ENCODE measurements at places on chromosomes 3 and 15.
A peak's percentile ranks its signal among the peaks of the same experiment; 100 is the strongest.

GRCh38 chr3:155153242-155154186 is 73.4 kb downstream of the MME start:
- H3K36me3 ChIP-seq, result no peaks in the 10 kb centered on the region
- H3K27me3 ChIP-seq, result no peaks in the 10 kb centered on the region
- no peaks in the 10 kb centered on the region for H3K4me1 ChIP-seq
- H3K4me3 ChIP-seq, result no peak overlapping the region
- DNase-seq, result no peak

DNA sequence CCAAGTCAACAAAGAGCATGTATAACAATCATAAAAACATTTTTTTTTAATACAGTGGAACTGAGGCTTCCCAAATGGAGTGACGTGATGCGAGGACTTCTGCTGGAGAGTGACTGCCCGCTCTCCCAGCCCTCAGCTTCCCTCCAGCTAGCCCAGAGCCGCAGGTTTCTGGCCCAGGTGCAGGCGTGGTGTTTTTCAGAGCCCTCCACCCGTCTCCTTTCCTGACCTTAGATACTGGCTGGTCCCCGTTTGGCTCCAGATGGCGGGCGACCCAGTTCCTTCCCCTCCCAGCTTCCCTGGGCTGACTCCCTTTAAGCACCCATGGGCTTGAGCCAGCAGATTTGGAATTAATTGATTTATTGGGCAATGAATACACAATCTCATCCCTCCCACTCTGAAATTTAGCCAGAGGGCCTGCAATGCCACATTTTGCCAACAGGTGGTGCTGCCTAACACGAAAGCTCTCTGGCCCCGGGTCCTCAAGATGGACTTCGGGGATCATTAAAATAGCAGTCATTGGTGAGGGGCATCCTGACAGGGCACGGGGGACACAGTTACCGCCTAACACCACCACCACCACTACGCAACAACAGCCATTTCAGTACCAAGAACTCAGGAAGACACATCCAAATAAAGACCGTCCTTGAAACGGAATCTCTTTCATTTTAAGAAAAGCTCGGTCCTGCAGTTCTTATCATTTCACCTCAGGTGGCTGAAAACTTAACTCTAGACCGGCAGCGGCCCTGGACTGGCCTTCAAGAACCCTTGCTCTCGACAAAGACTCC is 47.5 kb upstream of the MUC4 start:
- peak; percentile 54 for DNase-seq
- H3K4me1 ChIP-seq, result no peaks in the 10 kb centered on the region
- no peaks in the 10 kb centered on the region for H3K36me3 ChIP-seq
- H3K27ac ChIP-seq, result no peak overlapping the region

GRCh38 chr3:129040039-129040336 is 20.6 kb upstream of the GP9 start:
- H3K27ac ChIP-seq, result no peak overlapping the region
- H3K36me3 ChIP-seq, result no peaks in the 10 kb centered on the region
- H3K27me3 ChIP-seq, result no peaks in the 10 kb centered on the region
- H3K4me3 ChIP-seq, result no peak overlapping the region

DNA sequence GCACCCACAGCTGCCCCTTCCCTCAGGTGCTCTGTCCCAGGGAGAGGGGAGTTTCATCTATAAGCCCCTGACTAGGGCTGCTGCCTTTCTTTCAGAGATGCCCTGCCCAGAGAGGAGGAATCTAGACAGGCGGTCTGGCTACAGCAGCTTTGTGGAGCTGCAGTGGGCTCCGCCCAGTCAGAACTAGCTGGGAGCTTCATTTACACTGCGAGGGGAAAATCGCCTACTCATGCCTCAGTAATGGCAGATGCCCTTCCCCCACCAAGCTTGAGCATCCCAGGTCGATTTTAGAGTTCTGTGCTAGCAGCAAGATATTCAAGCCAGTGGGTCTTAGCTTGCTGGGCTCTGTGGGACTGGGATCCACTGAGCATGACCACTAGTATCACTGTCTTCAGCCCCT is 181.2 kb upstream of the RARB start:
- no peaks in the 10 kb centered on the region for H3K36me3 ChIP-seq
- H3K27ac ChIP-seq, result no peak overlapping the region
- no peaks in the 10 kb centered on the region for H3K4me1 ChIP-seq
- no peak for DNase-seq
- H3K4me3 ChIP-seq, result no peak overlapping the region

DNA sequence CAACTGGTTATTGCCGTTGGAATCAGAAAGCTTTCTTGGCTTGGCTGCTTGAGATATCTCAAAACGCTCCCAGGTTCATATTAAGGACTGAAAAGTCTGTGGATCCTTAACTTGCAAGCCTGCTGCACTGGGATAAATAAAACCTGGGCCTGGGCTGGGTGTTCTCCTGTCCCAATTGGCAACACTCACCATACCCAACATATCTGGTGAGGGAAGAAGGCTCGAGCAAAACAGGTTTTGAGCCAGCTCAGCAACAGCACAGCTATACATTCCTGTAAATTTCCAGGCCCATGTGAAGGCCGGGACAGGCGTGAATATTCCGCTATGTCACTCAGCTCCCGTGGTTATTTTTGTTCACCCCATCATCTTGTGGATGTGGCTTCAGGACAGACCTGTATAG is 169.0 kb upstream of the BCL6 start:
- H3K27me3 ChIP-seq, result no peaks in the 10 kb centered on the region
- peaks cover 5% of the 10 kb centered on the region for H3K4me1 ChIP-seq
- no peaks in the 10 kb centered on the region for H3K36me3 ChIP-seq
- H3K4me3 ChIP-seq, result no peak overlapping the region
- DNase-seq, result no peak

GRCh38 chr3:147701195-147701594 is 292.0 kb downstream of the ZIC1 start:
- H3K27ac ChIP-seq, result no peak overlapping the region
- no peaks in the 10 kb centered on the region for H3K36me3 ChIP-seq
- no peak overlapping the region for H3K4me3 ChIP-seq
- no peak for DNase-seq

DNA sequence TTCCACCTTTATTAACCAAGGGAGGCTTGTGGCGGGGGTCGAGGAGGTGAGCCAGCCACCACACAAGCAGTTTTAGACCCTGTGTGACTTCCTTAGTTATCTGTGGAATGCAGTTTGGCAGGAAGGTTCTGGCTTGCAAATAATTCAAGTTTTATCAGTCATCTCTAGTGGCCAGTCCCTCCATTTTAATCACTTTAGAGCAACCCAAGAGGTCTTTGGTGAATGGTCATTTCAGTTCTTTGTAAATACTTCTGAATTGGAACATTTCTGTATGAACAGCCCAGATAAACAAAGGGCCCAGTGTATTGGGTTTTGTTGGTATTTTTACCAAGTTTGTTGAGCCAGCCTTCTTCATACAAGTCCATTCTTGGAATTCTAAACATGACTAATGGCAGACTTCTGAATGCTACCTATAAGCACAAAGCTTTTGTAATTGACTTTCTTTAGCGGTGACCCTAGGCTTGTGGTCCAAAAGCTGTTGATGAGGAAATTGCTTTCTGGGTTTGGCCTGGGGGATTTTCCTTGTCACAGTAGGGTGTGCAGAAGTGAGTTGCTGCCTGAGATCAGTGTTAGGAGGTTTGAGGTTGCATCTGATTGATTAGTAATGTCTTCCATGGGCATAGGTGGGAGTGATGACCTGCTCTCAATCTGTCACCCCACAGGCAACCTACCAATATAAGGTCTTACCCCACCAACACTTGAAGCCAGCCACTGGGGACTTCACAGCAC is 193.3 kb upstream of the TOPAZ1 start:
- H3K27me3 ChIP-seq, result no peaks in the 10 kb centered on the region
- no peak overlapping the region for H3K4me3 ChIP-seq
- no peaks in the 10 kb centered on the region for H3K4me1 ChIP-seq
- DNase-seq, result no peak
- H3K27ac ChIP-seq, result no peak overlapping the region

GRCh38 chr3:156532730-156533129 is 22.2 kb downstream of the SSR3 start:
- H3K4me3 ChIP-seq, result no peak overlapping the region
- H3K27ac ChIP-seq, result no peak overlapping the region
- no peaks in the 10 kb centered on the region for H3K27me3 ChIP-seq
- no peaks in the 10 kb centered on the region for H3K36me3 ChIP-seq
- H3K4me1 ChIP-seq, result peaks cover 8% of the 10 kb centered on the region

DNA sequence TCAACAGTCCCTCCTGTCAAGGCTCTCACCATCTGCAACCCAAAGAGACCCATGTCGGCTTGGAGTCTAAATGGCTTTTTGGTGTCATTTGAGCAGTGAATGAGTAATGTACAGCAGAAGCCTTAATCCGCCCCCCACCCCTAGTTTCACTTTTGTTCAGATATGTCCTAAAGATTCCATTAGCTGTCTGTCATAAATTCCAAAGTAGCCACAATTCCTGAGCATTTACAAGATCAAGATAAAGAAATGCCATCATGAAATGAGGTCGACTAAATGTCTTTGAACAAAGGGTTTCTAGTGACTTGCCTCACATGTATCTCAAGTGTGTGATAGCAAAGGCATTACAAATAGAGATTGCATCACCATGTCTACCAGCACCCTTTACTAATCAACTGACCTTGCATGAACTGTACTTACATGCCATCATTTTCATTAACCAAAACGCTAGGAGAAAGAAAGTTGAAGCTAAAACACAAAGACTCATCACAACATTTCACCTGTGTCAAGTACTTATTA is 123.8 kb upstream of the PHLDB2 start:
- DNase-seq, result no peak
- no peaks in the 10 kb centered on the region for H3K27me3 ChIP-seq
- no peak overlapping the region for H3K27ac ChIP-seq
- H3K4me1 ChIP-seq, result no peaks in the 10 kb centered on the region
- H3K36me3 ChIP-seq, result no peaks in the 10 kb centered on the region
- no peak overlapping the region for H3K4me3 ChIP-seq

DNA sequence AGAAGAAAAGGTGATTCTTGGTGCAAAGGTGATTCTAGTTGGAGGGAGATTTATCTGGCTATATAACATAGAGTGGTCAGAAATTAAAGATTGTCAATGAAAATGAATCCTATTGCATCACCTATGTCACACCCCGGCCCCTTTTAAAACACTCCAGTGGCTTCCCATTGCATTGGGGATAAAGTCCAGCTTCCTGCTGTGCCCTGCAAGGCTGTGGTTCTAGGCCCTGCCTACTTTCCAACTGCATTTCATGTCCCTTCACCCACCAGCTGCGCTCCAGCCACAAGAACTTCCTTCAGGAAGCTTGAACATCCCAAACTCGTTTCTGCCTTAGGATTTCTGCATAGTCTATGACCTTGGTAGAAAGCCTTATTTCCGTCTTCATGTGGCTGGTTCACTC is 118.7 kb upstream of the UMPS start:
- H3K36me3 ChIP-seq, result no peaks in the 10 kb centered on the region
- H3K27me3 ChIP-seq, result no peaks in the 10 kb centered on the region
- no peak overlapping the region for H3K4me3 ChIP-seq
- no peak overlapping the region for H3K27ac ChIP-seq
- DNase-seq, result no peak

DNA sequence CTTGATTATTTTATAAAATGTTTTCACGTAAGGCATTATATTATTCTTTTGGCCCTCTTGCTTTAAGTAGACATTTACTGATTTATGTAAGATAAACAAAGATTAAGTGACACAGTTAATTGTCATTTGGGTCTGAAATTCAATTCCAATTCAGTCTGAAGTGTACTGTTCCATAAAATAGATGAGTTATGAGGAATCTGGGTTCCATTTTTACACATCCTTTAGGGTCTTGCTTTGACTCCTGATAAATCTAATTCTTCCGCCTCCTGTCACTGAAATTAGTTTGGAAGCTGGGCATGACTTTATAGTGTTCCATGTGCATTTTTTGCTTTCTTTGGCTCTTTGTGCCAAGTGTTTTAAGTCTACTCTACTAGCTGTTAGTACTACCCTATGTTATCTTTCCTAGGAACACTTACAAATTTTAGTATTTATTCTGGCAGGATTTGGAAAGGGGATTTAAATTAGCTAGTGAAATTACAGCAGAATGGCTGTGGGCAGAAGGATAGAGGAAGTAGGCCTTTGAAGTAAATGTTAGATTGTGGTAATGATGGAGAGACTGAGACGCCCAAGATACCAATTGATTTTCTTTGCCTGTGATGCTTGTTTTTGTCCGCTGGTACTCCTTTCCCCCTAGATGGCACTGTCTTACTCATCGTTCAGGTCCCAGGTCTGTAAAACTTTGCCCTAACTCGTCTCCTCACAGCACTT is 14.3 kb downstream of the ARL8B start:
- H3K4me3 ChIP-seq, result no peak overlapping the region
- H3K27me3 ChIP-seq, result no peaks in the 10 kb centered on the region
- DNase-seq, result no peak
- no peak overlapping the region for H3K27ac ChIP-seq
- peaks cover 3% of the 10 kb centered on the region for H3K4me1 ChIP-seq

GRCh38 chr3:189589179-189589569 is 42.0 kb upstream of the TP63 start:
- H3K27ac ChIP-seq, result no peak overlapping the region
- DNase-seq, result no peak
- H3K4me3 ChIP-seq, result no peak overlapping the region
- no peaks in the 10 kb centered on the region for H3K4me1 ChIP-seq
- no peaks in the 10 kb centered on the region for H3K36me3 ChIP-seq

GRCh38 chr3:192727032-192727847 is at the start of gene FGF12:
FGF12 (minus strand) TSS chr3:192727541.
- H3K27me3 ChIP-seq, result no peaks in the 10 kb centered on the region
- no peak within 1 kb of the TSS for H3K27ac ChIP-seq
- peak within 1 kb of the TSS; percentile 39 for H3K4me3 ChIP-seq
- H3K4me1 ChIP-seq, result no peaks in the 10 kb centered on the region

GRCh38 chr3:143263852-143264513 is 144.4 kb downstream of the CHST2 start:
- no peak for DNase-seq
- H3K27ac ChIP-seq, result no peak overlapping the region
- H3K36me3 ChIP-seq, result no peaks in the 10 kb centered on the region
- H3K4me3 ChIP-seq, result no peak overlapping the region
- no peaks in the 10 kb centered on the region for H3K27me3 ChIP-seq

GRCh38 chr3:185959609-185960521 is 22.1 kb upstream of the TRA2B start:
- H3K27ac ChIP-seq, result no peak overlapping the region
- DNase-seq, result no peak
- H3K27me3 ChIP-seq, result no peaks in the 10 kb centered on the region
- no peaks in the 10 kb centered on the region for H3K4me1 ChIP-seq
- no peaks in the 10 kb centered on the region for H3K36me3 ChIP-seq

- no peak overlapping the region for H3K4me3 ChIP-seq
- DNase-seq, result no peak
- no peaks in the 10 kb centered on the region for H3K4me1 ChIP-seq
- H3K36me3 ChIP-seq, result peaks cover 5% of the 10 kb centered on the region
- H3K27ac ChIP-seq, result no peak overlapping the region
Measured at GRCh38 chr15:72249142-72249810, 18.3 kb upstream of the PKM start.

- H3K4me3 ChIP-seq, result no peak overlapping the region
- H3K27me3 ChIP-seq, result no peaks in the 10 kb centered on the region
- no peak overlapping the region for H3K27ac ChIP-seq
- H3K4me1 ChIP-seq, result peaks cover 8% of the 10 kb centered on the region
- no peaks in the 10 kb centered on the region for H3K36me3 ChIP-seq
Measured at GRCh38 chr15:67132276-67132675, 66.9 kb downstream of the SMAD3 start.

GRCh38 chr3:28252001-28252431 is 10.6 kb downstream of the CMC1 start:
- no peaks in the 10 kb centered on the region for H3K36me3 ChIP-seq
- H3K27me3 ChIP-seq, result no peaks in the 10 kb centered on the region
- H3K27ac ChIP-seq, result no peak overlapping the region
- no peaks in the 10 kb centered on the region for H3K4me1 ChIP-seq

GRCh38 chr3:36166477-36166876 is 213.8 kb upstream of the STAC start:
- no peak for DNase-seq
- H3K27ac ChIP-seq, result no peak overlapping the region
- H3K4me1 ChIP-seq, result no peaks in the 10 kb centered on the region
- H3K36me3 ChIP-seq, result no peaks in the 10 kb centered on the region
- no peak overlapping the region for H3K4me3 ChIP-seq
- H3K27me3 ChIP-seq, result no peaks in the 10 kb centered on the region

All from iPS DF 6.9 (cell line).